Stimulated activated CD4-positive, alpha-beta T cell treated with anti-CD3 and anti-CD28 coated beads, Interleukin-2, amount 100 ng/mL, for 48 hours (primary cell): ENCODE measurements at places on chromosomes 1 and 21.

DNA sequence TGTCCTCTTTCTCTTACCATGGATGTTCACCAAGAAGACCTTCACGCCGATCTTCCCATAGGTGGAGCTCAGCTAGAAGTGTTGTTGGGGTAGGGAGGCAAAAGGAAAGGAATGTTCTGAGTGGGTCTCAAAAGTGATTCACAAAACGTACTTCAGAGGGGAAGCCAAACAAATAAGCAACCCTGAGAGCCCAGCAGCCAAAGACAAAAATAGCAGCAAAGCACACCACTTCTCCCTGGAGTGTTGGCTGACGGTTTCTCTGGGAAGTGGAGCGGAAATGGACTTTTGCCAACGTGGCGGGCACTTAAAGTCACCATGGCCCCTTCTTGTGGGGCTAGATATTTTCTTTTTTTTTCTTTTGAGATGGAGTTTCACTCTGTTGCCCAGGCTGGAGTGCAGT, 23.1 kb downstream of the SLC26A9 start:
- no peak for DNase-seq

GRCh38 chr1:154896771-154897286, 26.7 kb upstream of the KCNN3 start:
- DNase-seq: no peak

GRCh38 chr1:23168445-23169194, at the start of gene LUZP1:
Gene LUZP1 (minus strand): TSS chr1:23168856.
- DNase-seq: peak; percentile 83

DNA sequence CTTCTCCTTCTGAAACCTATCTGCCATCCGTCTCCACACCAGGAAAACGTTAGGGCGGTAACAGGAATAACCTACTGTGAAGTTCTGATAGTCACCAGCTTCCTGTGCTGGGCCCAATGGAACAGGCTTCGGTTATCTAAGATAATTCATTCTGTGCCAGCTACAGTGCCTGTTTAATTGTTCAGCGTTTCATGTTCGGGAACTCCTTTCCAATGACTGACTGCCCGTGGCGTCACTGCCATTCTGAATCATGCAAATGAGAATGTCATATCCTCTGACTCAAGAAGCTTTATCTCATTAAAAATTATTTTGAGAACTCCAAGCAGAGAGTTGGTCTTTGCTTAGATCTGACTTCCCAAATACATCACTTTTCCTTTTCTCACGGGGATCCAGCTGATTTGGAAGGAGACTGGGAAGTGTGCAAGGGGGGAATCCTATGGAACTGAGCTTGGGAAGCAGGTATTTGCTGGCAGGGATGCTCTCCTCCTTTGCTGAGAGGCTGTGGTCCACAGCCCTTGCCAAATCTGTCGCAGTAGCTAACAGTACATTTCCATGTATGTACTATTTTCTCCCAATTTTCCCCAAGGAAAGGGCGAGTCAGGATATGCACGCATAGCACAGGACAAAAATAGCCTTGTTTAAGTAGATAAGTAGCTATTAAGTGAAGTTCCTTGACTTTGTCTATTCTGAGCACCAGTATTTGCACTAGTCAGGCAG, 358.7 kb downstream of the LTN1 start:
- no peak for DNase-seq
